ENCODE measurements at places on chromosomes 12 and 14.

DNA sequence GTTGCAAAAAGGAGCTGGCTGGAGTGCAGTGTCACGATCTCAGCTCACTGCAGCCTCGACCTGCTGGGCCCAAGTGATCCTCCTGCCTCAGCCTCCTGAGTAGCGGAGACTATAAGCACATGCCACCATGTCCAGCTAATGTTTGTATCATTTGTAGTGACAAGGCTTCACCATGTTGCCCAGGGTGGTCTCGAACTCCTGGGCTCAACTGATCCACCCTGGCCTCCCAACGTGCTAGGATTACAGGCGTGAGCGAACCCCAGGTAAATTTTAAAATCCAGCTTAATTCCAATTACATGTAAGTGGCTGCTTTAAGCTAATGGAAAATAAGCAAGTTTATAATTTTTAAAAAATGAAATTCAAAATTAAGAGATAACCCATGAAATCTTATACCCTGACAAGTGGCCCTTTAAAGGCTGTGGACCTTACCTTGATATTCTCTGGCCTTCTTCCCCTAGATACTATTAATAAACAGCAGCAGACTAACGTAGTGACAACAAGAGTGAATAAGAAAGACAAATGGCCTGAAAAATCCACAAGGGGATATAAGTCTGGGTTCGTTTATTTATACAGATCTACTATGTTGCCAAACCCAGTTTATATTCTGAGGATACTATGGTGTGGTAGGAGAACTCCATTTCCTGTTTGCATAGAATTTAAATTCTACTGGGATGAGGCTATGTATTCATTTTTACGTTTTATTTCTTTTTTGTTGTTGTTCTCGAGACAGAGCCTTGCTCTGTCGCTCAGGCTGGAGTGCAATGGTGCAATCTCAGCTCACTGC is 25.6 kb upstream of the SLC2A3 start:
- no peak for DNase-seq

DNA sequence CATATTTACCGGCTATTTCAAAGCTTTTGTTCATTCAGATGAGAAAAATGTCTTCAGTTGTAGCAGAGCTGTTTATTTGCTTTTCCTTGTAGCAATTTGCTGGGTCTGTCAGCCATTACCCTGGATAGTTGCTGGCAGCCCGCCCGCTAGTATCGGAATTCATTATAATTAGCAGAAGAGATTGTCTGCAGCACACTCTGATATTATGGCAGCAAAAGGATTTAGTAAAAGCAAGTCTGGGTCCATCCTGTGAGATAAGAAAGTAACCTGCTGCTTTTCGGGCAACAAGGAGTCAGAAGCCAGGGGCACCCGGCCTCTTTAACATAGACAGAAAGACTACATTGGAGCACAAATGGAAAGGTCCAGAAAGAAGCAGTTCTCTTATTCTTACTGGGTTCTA is 6.1 kb upstream of the SLC35E3 start:
- no peak for DNase-seq

GRCh38 chr12:59491877-59492276 is 104.0 kb upstream of the SLC16A7 start:
- no peak for DNase-seq

DNA sequence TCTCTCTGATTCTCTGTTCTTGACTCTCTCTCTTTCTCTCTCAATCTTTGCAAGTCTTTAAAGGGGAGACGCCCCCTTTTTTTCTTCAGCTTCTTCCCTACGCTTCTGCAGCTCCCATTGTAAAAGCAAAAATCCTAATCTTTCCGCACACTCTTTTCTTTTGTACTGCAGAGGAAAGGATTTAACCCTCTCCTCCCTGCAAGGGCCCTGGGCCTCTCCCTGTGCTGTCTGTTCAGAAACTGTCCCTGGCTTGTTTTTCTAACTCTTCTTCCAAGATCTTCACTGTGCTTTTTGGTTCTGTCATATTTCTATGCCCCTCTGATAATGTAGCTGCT is 10.9 kb upstream of the SALL2 start:
- DNase-seq, result no peak
